ENCODE measurements at places on chromosomes 4 and X.
A peak's percentile ranks its signal among the peaks of the same experiment; 100 is the strongest.

GRCh38 chr4:95220205-95221175 lies 328.3 kb downstream of the UNC5C start:
- no peak for DNase-seq

GRCh38 chr4:37890801-37891259 lies at the start of gene TBC1D1:
TSS of gene TBC1D1 (plus strand) at chr4:37891084. CDS start at chr4:37902096, 11,012 bp downstream.
- DNase-seq = peak; percentile 37

- no peak for DNase-seq
These were observed 65.4 kb downstream of the CXCL13 start for GRCh38 chr4:77671051-77671450.

GRCh38 chrX:38426785-38427184 lies 74.4 kb downstream of the OTC start:
- DNase-seq = no peak

- DNase-seq = no peak
These were observed 116.2 kb upstream of the PCDH18 start for GRCh38 chr4:137648531-137648930.

DNA sequence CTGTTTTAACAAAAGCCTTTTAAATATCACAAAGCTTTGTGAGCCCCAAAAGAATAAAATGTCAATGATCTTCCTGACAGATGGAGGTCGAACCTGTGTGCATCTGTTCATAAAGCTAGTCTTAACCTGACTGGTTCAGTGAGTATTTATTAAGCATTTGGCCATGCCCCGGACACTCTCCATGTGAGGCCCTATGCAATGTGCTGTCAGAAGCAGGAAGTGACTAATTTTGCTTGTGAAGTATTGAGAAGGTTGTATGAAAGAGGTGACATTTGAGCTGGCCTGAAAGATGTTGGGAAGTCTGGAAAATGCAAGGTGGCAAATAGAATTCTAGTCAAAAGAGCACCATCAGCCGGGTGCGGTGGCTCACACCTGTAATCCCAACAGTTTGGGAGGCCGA lies 171.4 kb downstream of the MSL3 start:
- DNase-seq = no peak

- DNase-seq = no peak
These were observed 37.8 kb downstream of the SPCS3 start for GRCh38 chr4:176357359-176358082.

DNA sequence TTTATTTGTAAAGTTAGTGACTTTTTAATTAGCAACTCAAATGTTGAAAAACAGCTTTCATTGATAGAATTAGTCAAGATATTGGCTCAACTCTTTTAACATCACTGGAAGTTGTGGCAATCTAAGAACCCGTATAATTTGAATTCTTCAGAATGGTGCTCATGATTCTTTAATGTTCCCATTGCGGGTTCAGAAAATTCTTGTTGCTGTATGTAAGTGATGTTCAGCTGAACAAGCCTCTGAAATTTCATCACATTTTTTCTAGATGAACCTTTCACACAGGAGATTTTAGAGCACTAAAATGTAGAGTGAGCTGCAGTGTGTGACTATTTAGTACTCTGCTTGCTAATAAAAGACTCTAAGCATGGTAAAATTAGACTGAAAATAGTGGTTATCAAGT lies 1317.7 kb downstream of the FSTL5 start:
- no peak for DNase-seq

DNA sequence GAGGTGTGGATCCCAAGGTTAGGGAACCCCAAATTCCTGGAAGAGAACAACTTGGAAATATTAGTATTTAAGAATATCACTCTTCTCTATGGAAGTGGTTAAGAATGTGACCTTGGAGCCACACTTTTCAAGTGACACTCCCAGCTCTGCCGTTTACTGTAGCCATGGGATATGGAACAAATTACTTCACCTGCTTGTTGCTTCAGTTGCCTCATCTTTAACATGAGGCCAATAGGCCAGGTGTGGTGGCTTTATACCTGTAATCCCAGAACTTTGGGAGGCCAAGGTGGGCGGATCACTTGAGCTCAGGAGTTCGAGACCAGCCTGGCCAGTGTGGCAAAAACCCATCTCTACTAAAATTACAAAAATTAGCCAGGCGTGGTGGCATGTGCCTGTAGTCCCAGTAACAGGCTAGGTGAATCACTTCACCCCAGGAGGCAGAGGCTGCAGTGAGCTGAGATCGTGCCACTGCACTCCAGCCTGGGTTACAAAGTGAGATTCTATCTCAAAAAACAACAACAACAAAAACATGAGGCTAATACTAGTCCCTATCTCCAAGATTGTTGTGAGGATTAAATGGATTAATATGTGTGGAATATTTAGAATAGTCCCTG lies 13.0 kb downstream of the IL13RA1 start:
- no peak for DNase-seq

DNA sequence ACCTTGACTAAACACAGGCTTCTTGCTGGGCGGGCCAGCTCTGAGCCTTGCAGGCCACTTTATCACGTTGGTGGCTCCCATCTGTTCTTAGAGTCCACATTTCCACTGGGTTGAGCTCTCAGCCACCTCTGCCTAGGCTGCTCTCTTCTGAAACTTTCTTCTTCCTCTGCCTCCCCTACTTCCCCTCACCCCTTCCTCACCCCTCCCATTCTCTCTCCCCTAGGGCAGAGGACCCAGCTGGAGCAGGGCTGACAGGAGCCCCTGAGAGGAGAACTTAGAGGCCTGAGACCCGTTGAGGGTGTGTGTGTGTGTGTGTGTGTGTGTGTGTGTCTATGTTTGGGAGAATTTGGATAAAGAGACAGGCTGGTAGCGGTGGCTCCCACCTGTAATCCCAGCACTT lies 19.9 kb upstream of the TMSB4X start:
- no peak for DNase-seq

DNA sequence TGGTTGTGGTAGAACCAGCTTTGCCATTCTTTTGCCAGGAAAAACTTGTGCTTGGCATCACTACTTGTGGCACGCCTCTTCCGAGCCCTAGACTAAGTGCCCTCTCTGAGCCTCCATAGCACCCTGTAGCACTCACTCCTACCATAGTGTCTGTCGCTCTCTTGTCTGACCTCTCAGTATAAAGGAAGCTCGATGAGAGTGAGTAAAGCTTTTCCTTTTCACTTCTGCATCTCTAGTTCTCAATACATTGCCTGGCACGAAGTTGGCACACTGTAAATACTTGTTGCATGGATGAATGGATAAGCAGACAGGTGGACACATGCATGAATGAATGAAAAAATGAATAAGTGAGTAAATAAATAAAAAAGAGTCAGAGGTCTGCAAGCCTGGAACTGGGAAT lies 48.3 kb downstream of the TLR10 start:
- DNase-seq = no peak

- no peak for DNase-seq
These were observed 23.0 kb upstream of the PDS5A start for GRCh38 chr4:40000711-40001110.

- no peak for DNase-seq
These were observed 14.4 kb downstream of the TXK start for GRCh38 chr4:48119646-48120045.

DNA sequence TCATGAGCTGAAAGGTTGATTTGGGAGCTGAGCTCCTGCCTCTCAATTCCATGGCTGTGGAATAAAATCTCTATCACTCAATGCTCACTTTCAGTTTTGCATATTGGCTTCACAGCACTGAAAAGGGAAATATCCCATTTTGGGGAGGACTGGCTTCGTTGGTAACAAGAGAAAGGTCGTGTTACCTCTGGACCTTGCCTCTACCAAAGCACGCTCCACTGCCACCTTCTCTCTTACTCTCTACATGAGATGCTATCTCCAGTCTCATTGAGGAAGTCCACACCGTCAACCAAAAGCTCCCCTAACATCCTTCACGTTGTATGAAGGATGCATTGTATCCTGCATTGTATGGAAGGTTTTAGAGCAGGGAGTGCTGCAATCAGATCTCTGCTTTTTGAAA lies 195.0 kb upstream of the LDB2 start:
- DNase-seq = no peak

- no peak for DNase-seq
These were observed 642.6 kb upstream of the HS3ST1 start for GRCh38 chr4:12071316-12071715.

DNA sequence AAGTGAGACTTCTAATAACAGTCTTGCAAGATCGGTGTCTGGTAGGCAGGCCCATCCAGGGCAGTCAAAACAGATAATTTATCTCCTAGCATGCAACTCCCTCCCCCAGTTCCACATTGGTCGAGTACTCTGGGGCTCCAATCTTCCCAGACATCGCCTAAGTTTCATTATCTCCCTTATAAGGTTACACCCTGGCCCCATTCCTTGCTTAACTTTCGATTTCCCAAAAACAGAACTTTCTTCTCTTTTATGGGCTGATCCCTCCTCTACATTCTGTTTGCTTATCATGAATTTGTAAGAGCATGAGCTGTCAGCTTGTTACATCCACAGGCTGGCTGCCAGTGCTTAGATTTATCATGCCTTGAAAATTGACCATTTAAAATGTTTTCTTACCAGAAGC lies 471.3 kb downstream of the TECRL start:
- no peak for DNase-seq

- no peak for DNase-seq
These were observed 1565.5 kb upstream of the AGA start for GRCh38 chr4:179007755-179008154.

GRCh38 chrX:70434352-70434866 lies 10.2 kb upstream of the DLG3 start:
- DNase-seq = no peak

- no peak for DNase-seq
These were observed 51.5 kb upstream of the TBC1D9 start for GRCh38 chr4:140807491-140808252.

DNA sequence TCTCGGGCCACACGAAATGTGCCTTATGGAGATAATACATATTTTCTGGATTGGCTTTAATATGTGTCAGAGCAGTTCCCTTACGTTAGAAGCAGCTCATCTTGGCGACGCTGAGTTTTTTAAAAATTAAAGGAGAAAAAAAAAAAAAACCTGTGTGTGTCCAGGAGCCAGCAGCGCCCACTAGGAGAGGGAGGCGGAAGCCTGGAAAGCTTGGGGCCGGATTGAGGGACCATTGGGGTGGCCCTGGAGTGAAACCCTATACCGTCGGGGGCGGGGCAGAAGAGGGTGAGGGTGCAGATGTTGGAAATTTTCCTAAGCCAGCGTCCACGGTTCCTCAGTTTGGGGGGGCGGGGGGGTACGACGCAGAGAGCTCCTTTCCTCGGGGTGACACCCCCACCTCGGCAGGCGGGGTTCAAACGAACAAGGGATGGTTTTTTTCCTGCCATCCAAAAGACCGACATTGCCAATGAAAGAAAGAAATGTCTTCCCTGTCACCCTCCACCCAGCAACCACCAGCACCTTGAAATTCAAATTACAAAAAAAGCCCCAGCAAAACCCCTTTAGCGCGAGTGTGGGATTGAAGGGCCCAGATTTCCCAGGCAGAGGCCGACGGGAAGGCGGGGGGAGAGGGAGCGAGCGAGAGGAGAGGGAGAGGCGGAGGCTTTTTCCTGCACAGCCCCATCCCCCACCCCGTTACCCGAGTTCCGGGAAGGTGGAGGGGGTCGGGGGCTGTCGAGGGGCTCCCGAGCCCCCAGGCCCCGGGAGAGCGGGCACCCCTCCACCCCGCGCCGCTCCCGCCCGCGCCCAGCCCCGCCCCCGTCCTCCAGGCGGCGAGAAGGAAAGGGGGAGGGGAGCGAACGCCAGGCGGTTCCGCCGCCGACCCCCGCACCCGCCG lies 859 bp downstream of the SMARCA1 start:
- no peak for DNase-seq

GRCh38 chrX:79375340-79375739 lies 8.2 kb upstream of the ITM2A start:
- no peak for DNase-seq

DNA sequence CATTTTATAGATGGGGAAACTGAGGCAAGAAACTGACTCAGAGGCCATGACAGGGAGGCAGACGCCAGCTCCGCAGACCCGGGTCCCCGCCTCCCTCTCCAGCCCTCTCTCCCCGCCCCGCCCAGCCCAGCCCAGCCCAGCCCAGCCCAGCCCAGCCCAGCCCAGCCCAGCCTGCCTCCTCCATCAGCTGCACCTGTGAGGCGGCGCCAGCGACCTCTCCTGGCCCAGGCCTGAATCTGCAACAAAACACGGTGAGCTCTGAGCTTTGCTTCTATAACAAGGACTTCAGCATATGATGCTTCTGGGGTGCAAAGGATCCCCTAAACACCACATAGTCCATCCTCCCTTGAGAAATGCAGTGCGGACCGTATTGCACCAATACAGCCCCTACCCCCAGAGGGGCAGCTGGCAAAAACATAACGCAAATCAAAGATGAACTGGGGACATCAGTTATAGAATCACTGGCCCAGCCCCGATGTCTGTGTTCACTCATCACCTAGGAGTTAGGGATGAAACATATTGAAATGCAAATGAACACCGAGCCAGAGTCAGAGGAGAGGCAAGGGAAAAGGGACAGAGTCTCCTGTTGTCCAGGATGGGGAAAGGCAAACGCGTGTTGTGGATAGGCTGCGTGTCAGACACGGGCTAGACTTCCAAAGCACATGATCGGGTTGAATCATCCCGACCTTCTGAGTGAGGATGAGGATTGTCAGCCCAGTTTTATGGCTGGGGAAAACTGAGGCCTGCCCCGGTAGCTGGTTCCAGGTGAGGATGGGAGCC lies 216.1 kb upstream of the PSAPL1 start:
- peak; percentile 62 for DNase-seq

GRCh38 chr4:154464654-154465053 lies 26.9 kb downstream of the DCHS2 start:
- no peak for DNase-seq

GRCh38 chr4:104859601-104860237 lies 287.0 kb upstream of the TET2 start:
- DNase-seq = no peak

DNA sequence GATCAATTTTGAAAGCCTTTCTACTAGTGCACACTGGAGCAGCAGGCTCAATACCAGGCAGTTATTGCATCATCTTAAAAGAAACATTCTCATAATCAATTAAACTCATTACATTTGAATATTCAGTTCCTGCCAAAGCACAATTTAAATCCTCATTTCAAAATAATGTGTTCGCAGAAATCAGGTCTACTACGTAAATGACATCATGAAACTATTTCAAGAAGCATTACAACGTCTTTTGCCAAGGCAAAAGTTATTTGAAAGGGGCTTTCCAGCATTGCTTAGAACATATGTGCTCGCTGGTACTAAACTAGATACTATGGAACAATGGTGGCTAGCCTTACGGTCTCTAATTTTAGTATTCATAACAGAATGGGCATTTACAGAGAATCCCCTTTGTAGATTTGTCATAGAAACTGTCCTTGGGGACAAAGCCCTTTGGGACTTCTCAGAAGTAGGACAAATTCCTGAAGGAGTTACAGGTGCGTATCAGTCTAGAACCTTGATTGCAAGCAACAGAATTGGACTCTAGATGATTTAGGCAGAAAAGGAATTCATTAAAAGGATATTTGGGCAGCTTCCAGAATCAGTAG lies 27.6 kb upstream of the HUWE1 start:
- DNase-seq = no peak

GRCh38 chrX:70437921-70438665 lies 6.5 kb upstream of the DLG3 start:
- DNase-seq = no peak

- no peak for DNase-seq
These were observed 98.9 kb downstream of the CPEB2 start for GRCh38 chr4:15100994-15101695.

- DNase-seq = peak; percentile 12
These were observed 43.0 kb downstream of the CCDC158 start for GRCh38 chr4:76377911-76378310.

- no peak for DNase-seq
These were observed 515.0 kb downstream of the INPP4B start for GRCh38 chr4:142331132-142331531.

- no peak for DNase-seq
These were observed 56.3 kb downstream of the SHROOM2 start for GRCh38 chrX:9842541-9842940.

GRCh38 chr4:98204236-98204553 lies 57.0 kb upstream of the RAP1GDS1 start:
- no peak for DNase-seq

All from 8988T (cell line).